ENCODE measurements at places on chromosomes 2 and 18.

- no peak for DNase-seq
Measured at GRCh38 chr2:55224761-55225261, 7.3 kb downstream of the CLHC1 start.

GRCh38 chr2:6410313-6410712 lies 455.4 kb downstream of the CMPK2 start:
- DNase-seq = no peak

DNA sequence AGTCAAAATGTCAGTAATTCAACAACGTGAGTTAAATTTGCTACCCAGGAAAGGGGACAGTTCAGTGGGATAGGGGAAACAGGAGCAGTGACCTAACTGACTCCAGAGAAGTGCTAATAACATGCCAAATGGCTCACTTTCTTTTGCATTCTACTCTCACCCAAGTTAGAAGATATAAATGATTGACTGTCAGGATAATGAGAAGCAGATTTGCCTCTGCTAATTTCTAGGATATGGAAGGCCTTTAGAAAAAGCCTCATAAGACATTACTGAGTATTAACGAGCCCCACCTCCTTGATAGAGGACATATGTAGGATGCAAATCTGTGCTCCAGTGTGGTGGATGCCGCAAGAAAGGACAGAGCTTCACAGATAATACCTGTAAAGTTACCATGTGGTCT lies 318.6 kb upstream of the NT5C1B start:
- no peak for DNase-seq

DNA sequence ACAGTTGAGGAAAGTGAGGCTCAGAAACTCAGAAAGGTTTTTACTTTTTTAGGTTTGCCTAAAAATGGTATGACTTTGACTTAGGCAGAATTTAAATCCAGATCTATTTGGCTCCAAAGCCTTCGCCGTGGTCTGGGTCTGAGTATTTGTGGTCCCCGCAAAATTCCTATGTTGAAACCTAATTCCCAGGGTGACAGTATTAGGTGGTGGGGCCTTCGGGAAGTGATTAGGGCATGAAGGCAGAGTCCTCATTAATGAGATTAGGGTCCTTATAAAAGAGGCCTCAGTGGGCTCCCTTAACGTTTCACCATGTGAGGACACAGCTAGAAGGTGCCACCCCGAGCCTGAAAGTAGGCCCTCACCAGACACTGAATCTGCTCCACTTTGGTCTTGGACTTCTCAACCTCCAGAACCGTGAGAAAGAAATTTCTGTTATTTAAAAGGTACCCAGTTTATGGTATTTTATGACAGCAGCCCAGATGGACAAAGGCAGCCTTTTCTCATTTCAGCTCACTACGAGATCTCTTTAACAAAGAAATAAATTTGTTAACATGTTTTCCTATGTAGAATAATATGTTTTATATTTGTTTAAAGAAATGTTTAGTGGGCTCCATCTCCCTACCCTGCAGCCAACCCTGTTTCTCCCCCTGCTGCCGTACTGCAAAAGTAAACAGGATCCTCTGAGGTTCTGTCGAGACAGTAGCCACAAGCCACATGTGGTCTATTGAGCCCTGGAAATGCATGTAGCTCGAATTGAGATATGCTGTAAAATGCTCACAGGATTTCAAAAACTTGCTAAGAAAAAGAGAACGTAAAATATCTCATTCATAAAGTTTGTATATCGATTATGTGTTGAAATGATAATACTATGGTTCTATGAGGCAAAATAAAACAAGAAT lies 80.6 kb downstream of the MOGAT1 start:
- DNase-seq = no peak

GRCh38 chr2:7895289-7895688 lies 786.6 kb upstream of the ID2 start:
- DNase-seq = no peak

DNA sequence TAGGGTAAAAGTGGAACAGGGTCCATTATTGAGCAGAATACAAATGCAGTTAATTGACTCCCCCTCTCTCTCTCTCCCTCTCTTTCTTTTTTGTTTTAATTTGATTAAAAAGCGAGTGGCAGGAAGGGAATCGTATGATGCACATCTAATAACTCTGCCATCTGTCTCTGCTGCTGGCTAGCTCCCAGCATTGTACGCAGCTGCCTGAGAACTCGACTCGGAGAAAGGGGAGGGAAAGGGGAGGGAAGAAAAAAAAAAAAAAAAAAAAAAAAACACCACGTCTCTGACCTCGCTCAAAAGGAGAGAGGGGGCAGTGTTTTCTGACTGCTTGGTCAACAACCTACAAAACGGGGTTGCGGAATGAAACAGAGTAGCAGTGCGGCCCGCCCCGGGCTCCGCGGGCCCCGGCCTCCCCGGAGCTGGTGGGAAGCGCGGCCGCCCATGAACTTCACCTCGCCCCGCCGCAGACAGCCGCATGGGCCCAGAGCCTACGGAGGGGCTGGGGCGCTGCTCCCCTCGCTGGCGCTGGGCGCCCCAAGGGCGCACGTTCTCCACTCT lies 265.7 kb downstream of the TCF4 start:
- DNase-seq = no peak

- DNase-seq = no peak
Measured at GRCh38 chr2:218368621-218369153, 12.0 kb downstream of the CATIP start.

- no peak for DNase-seq
Measured at GRCh38 chr2:50878251-50878650, 153.7 kb downstream of the NRXN1 start.

GRCh38 chr2:25420820-25421237 lies 79.1 kb upstream of the DNMT3A start:
- DNase-seq = no peak
